HT-29 (cell line): ENCODE measurements at places on chromosomes 1 and 21. TPM values are rescaled to one million over a fixed set of nuclear protein-coding genes. Genes with fewer than 3 reads are reported as not detected.

DNA sequence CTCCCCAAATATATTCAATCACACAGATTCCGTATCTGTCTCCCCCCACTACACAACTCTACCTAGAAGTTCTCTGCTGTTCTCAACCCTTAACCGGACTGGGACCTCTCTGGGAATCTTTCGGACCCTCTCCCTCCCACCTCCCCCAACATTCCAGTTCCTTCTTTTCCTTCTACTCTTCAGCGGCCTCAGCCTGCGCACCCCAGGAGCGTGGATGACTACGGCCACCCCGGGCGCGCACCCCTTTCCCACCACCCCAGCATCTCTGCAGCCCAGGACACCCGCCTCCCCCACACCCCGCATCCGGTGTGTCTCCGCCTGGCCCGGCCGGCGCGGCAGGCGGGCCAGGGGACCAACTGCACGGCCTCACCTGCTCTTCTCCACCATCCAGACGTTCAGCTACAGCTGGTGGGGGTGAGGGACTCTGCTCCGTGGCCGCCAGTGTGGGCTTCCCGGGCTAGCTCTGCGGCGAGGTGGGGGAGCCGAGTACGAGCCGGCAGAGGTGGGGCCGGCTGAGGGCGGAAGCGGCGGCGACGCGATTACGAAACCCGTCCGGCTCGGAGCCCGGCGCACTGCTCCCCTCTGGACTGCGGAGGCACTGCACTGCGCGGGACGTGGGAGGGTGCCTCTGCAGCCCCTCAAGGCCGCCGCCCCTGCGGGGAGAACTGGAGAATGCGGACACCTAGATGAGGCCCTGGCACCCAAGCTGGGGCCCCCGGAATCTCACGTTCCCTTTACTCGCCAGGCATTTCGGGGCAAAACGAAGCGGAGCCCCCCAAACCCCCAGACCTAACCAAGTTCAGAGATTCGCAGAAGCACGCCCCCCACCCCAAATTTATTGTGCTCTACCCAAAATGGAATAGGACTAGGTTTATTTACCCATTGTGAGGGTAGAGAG is at the start of gene CDC42SE1:
TSS of gene CDC42SE1 (minus strand) at position 514 of the 898 bp plus-strand sequence. CDS start 3,892 bp downstream, outside the sequence.
- peak; percentile 83 for DNase-seq

GRCh38 chr21:26754853-26755252 is 90.4 kb downstream of the ADAMTS1 start:
- no peak for DNase-seq

GRCh38 chr1:2840036-2840809 is 38.7 kb upstream of the TTC34 start:
- DNase-seq, result no peak

- DNase-seq, result peak; percentile 83
Measured at GRCh38 chr1:172746091-172746949, 87.4 kb downstream of the FASLG start.

- no peak for DNase-seq
Measured at GRCh38 chr1:60922304-60922703, 160.1 kb upstream of the NFIA start.

DNA sequence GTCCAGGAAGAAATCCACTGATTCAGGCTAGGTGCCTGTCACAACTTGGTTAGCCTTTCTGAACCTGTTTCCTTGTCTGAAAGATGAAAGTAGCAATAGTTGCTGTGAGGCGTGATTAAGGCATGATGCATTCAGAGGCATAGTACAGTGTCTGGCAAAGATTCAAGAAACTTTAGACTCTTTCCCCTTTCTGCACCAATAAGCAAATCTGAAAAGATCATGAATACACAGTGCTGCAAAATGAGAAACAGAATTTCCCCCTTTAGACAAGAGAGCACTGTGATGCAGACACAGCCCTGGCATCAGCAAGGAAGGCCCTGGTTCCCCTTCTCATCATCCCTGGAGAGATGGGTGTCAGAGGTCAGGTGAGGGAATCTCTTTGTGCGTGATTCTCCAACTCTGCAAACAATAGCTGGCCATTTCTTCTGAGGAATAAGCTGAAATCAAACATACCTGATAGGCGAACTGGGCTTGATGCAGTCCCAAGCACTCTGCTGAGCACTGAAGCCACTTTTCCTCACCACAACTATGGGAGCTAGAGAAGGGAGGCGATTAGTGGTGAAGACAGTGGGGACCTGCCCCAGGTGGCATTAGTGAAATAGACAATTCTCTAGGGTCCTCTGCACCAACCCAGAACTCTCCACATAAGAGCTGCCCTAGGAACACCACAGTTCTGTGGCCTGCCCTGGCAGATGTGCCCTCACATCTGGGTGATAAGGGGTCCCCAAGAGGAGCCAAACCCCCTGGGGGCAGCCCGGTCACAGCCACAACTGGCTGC is 41.7 kb downstream of the ITPKB start:
- no peak for DNase-seq

GRCh38 chr1:205326812-205327466 is 5.4 kb upstream of the NUAK2 start:
- DNase-seq, result no peak

DNA sequence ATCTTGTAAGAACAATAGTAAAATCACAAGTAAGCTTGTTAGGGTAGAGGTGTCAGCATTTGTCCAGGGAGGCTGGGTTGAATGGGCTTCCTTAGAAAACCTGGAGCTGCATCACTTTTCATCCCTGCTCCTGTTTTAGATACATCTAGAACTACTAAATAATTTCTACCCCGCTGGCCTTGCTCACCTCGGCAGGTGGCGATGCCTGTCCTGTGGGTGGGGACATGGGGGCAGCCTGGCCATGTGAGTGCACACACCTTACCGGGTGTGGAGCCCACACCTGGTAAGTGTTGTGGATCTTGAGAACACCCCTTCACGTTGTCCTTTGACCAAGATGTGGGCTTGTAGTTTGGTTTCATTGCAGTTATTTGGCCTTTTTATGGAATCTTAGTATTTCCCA is 29.7 kb downstream of the URB2 start:
- DNase-seq, result no peak

GRCh38 chr1:46488343-46489168 is 1.1 kb upstream of the DMBX1 start:
- DNase-seq, result no peak

- no peak for DNase-seq
Measured at GRCh38 chr1:193480755-193481154, 294.3 kb upstream of the B3GALT2 start.

- no peak for DNase-seq
Measured at GRCh38 chr1:25067518-25068251, 137.6 kb upstream of the RUNX3 start.

Gene HIVEP3
- total RNA-seq, result 1.1 and 2.4 TPM in 2 replicates

Gene CFAP107
- total RNA-seq, result not detected in 2 replicates

Gene SMIM1
- total RNA-seq, result 1.9 TPM in 1 of 2 replicates, not detected in the other

Gene F11R
- total RNA-seq, result 128 and 154 TPM in 2 replicates
